SK-N-SH treated with all-trans-retinoic acid at 6 μM for 48 hours (cell line): ENCODE measurements at places on chromosomes 1 and 21.

GRCh38 chr1:180778782-180779398, 133.8 kb upstream of the KIAA1614 start:
- ATAC-seq = peak; percentile 66

DNA sequence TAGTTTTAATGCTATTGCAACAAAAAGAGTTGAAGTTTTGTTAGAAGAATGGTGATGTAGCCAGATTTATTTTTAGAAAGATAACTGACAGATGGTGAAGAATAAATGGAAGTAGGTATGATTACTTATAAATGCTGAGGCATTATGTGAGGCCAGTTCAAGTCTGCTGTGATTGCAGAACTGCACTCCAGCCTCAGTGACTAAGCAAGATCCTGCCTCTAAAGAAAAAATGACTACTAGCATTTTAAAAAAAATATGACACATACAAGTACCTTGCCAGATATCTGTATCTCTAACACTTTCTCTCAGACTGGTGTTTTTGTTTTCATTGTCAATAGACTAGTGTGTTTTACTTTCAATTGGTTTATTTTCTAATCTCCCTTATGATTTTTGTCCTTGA, 1242.4 kb upstream of the ADGRL4 start:
- ATAC-seq = no peak

DNA sequence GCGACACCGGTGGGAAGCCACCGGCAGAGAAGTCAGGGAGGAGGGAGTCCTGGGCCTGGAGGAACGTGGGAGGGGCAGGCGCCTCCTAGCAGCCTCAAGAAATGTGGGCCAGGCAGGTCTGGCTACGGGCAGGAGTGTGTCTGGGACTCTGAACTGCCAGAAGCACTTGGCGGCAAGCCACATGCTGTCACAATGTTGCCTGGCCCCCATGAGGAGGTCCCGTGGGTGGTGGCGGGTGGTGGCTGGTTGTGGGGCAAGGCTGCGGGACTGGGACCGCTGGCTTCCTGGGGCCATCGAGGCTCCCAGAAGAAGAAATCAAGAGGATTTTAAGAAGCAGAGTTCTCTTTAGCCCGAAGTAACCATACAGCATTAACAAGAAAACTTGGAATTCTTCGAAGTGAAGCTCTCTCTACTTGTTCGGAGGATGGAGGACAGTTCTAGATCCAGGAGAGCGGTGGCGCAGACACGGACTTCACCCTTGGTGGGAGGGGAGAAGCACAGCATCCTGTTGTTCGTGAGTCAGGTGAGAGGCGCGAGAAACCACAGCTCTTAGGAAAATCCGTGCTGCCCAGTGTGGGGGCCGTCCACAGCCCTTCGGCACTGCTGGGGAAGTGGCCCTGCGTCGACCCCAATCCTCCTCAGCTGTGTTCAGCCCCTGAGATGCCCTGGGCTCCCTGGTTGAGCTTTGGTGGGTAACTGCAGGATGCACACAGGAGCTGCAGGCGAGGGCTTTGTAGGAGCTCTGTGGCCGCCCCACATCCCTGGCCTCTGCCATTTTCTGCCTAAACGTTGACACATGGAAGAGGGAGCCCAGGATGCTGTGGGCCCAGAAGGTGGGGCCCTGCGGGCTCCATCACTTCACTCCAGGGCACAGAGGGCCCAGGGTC, 12.4 kb downstream of the SKI start:
- ATAC-seq = peak; percentile 18; the same call in 1 of the 3 replicates

DNA sequence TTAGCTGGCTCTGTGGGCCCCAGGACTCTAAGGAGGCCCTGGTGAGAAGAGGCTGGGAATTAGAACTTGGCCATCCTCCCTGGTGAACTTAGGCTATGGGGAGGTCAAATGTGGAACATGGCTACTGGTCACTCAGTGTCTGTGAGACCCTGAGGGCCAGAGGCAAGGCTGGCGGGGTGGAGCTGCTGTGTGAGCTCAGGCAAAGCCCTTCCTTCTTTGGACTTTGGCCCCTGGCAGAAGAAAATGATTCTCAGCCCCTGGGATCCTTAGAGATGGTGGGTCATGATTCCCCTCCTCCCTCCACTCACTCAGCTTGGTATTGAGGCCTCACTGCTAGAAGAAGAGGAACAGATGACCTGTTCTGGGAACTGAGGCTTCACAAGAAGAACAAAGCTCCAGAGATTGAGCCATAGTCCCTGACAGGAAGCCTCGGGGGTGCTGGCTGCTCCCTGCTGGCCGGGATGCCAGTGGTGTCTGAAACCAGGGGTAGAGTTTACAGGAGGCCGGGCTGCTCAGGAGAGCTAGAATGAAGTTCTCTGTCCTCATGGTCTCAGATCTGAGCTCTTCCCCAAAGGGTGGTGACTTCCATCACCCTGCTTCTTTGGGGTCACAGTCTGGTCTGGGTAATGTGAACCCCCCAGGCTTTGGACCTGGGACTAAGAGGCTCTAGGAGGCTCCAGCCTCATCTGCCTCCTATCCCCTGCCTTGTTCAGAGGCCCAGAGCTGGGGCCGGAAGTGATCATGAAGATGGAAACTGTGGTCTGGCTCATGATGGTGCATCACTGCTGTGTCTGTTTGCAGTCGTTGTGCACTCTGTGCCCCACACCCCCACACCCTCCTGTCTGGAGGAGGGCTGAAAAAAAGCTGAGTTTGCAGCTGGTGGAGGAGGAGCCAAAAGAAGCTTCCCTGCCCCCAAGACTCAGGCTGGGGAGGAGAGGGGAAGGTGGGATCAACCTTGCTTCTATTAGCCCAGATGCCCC, 905 bp downstream of the BTBD19 start:
- no peak for ATAC-seq
